ENCODE measurements at places on chromosomes 1 and 21.
A peak's percentile ranks its signal among the peaks of the same experiment; 100 is the strongest.

DNA sequence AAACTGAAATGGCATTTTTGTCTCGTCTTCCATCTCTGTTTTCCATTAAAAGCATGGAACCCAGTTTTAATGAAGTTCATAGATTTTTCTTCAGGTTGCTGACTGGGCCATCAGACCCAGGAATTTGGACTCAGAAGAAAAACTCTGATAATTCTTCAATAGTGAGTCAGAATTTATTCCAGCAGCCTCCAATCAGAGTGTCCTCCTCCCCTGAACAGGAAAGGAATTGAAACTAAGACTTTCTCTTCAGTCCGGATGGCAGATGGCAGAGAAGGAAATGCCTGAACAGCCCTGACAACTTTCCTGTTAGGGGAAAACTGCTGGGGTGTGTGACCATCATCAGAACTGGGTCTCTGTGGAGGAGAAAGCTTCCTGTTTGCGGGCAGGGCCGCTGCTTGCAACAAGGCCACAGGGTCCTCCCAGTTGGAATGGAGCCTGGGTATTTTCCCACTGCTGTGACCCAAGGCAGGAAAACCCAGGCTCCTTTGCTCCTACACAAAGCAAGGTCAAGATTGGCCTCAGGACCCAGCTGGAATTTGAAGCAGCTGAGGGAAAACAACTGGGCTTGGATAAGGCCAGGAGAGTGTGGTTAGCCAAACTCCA is 20.7 kb downstream of the CD34 start:
- peak; percentile 97 for DNase-seq

GRCh38 chr1:231337043-231337471 is 595 bp downstream of the EXOC8 start:
- DNase-seq, result no peak

- no peak for DNase-seq
These were observed 19.3 kb upstream of the HEATR1 start for GRCh38 chr1:236623371-236624166.

DNA sequence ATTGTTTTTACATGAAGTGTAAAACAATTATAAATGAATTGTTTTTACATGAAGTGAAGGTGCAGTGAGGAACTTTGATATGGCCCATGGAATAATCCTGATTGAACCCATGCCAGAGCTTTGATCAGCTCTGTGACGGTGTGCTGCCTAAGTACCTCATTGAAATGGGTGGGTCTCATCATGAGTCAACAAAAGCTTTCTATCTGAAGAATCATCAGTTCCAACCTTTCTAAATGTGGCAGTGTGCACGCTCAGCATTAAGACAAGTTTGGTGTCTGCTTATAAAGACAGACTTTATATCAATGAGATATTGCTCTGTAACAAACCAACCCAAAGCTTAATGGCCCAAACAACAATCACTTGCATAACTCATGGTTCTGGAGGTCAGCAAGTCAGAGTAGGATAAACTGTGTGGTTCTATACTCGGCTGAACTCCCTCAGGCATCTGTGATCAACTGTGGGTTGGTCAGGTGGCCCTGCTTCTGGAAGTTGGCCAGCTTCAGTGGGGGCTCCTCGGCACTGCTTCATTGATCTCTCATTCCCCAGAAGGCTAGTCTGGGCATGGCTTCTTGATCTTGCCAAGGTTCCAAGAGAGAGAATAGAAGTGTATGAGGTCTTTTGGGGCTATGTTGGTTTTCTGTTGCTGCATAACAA is 258.0 kb downstream of the LTN1 start:
- no peak for DNase-seq

- no peak for DNase-seq
These were observed 52.5 kb upstream of the DMRTB1 start for GRCh38 chr1:53406551-53407235.

GRCh38 chr1:209876078-209876800 is 48.5 kb downstream of the UTP25 start:
- no peak for DNase-seq

- DNase-seq, result no peak
These were observed 28.8 kb downstream of the COP1 start for GRCh38 chr1:176178316-176178715.

- DNase-seq, result no peak
These were observed 3.2 kb downstream of the EDN2 start for GRCh38 chr1:41481109-41481775.

- no peak for DNase-seq
These were observed 208.9 kb upstream of the GREM2 start for GRCh38 chr1:240820816-240821215.

DNA sequence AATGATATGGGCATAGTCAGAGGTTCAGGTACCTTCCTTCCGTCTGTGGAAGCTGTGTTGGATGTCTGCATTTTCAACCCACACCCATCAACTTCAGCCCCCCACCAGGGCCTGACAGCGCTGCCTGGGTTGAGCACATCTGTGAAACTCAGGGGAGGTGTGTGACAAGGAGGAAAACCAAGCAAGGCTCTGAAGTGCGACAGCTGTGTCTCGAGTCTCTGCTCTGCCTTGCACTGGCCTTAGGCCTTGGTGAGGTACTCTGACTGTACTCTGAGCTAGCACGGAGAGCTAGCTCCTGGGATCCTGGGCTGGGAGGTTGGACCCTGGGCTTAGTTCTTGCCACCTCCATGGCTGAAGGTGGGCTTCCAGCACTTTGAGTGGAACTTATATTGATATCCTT is 9.1 kb downstream of the VANGL2 start:
- DNase-seq, result no peak

- no peak for DNase-seq
These were observed 14.5 kb upstream of the PHLDA3 start for GRCh38 chr1:201483373-201483949.

GRCh38 chr1:192861860-192862259 is 53.0 kb downstream of the RGS2 start:
- no peak for DNase-seq

GRCh38 chr1:18351735-18352134 is 129.0 kb upstream of the KLHDC7A start:
- DNase-seq, result no peak

DNA sequence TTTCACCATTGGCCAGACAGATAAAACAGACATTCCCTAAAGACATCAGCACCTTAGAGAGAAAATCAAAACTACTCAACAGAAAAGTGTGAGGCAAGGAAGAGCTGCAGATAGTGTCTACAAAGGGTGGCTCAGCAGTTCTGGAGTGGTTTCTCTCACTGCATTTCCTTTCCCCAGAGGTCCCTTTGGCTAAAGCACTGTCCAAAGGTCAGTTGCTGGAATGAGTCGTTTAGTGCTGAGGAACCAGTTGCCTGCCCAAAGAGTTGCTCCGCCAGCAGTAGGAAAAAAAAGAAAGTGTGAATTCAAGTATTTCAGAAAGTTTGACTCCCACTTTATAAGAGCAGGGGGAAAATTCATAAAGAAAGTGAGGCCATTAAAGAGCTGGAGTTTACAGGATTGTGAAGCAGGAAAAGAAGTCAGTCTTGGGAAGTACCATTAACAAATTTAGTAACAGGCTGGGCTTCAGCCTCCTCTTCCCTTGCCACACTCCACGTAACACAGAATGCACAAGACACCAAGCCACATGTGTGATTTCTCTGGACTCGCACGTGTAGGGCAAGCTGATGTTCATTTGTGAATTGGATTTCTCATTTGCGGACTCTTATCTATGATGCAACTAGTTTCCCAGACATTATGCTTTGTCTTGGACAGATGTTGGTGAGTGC is 122.2 kb downstream of the RUNX1 start:
- no peak for DNase-seq

- DNase-seq, result no peak
These were observed 3.5 kb downstream of the POMGNT1 start for GRCh38 chr1:46194641-46195193.

DNA sequence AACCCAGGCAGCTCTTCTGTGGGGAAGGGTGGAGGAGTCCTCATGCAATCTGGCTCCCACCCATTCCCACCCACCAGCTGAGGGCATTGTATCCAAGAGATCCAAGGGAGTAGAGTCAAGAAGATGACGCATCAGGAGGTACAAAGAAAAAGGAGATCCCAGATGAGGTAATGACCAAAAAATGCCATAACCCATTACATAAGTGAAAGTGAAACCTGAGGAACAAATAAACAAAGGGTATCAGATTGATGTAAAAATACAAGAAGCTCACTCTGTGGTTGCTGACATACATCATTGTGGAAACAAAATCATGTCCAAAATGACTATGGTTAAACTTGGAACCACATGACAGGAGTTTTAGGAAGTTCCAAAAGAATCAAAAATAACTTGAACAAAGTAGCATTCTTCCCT is 42.5 kb downstream of the CCN1 start:
- DNase-seq, result no peak

DNA sequence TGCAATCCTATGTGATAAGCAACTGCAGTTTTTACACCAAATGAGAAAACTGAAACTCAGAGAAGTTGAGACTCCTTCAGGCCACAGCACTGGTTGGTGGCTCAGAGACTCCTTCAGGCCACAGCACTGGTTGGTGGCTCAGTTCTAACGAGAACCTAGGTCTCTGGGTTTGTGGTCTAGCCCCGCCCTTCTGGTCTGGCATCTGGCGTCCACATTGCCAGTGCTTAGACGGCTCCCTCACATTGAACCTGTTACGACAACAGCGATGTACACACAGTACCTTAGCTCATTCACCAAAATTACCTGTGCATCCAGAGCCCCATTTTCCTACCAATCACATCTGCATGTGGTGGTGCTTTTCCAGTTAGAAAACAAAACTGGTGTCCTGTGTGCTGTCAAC is 66.1 kb downstream of the NID1 start:
- DNase-seq, result no peak

DNA sequence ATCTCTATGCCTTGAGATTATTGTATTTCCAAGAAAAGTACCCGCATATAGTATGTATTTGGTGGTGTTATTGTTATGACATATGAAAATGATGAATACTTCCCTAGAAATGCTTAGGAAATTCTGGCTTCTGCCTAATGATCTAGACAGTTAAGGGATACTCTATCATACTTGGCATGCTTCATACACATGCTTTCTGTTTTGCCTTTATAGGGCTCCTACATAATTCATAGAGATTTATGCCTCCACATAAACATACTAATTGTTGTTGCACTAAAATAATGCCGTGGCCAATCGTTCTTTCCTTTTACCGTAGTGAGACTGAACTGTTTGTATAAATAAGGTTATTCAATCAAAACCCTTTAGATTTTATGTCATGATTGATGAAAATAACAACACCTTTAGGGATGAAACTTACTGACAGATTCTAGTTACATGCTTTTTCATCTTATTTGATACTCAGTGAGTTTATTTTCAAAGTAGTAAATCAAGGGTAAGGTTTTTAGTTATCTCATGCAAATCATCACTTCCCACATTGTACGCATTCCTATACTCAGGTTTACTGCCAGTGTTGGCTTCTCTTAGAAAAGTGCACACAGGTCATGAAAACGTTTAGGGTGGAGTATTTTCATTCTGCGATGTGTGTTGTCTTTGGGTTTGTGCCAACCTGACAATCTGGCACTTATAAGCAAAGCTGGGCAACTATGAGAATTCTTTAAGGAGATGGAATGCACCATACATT is 40.5 kb upstream of the SCYL3 start:
- no peak for DNase-seq

DNA sequence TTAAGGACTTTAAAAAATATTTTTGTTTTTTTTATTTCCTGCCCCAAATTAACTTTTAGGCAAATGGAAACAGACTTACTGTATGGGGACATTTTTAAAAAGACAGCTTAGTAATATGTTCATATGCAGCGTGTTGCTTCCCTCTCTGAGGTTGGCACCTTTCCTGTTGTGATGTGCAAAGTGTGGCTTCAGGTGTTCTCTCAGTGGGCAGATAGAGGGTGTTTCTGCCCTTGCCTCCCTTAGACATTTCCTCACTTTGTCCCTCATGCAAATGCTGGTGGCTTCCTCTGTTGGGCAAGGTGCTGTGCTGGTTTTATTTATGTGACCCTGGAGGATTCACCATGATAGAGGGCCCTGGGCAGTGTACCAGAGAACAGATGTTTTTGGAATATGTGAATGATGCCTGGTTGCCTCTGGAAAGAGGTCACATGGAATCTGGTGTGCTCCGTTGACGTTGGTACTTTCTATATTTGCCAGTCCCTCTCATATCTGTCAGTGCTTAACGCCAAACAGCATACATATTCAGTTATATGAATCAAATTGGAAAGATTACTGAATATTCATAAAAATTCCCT is 123.5 kb downstream of the PATJ start:
- DNase-seq, result no peak

- DNase-seq, result peak; percentile 16
These were observed 14.1 kb upstream of the DEGS1 start for GRCh38 chr1:224168859-224169380.

DNA sequence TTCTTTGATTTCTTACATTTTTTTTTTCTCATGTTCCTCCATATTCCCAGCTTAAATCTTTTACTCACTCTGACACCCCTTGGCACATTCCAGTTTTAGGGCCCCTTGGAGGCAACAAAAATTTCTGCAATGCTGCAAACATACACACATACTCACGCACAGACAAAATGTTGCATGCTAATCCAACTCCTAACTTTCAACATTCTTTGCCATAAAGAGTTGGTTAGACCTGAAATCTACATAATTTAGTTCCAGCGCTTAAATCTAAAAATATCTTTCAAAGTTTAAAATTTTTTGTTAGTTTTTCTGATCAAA is 103.9 kb downstream of the PTPN14 start:
- DNase-seq, result no peak

- DNase-seq, result no peak
These were observed 33.0 kb downstream of the FOXJ3 start for GRCh38 chr1:42302034-42302433.

DNA sequence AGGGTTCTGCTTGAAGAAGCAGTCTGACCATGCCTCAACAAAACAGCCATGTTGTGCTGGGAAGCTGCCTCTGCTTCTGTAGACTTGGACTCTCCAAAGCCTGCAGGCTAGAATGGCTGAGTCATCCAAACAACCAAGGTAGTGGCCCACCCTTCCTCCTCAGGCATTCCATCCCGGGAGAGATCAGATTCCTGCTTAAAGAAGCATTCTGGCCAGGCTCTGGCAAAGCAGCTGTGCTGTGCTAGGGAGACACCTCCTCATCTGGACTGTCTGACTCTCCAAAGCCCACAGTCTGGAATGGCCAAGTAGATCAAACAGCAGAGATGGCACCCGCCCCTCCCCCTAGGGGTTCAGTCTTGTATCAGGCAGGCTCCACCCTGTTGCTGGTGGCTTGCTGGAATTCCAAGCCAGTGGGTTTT is 38.3 kb upstream of the F3 start:
- DNase-seq, result peak; percentile 7

DNA sequence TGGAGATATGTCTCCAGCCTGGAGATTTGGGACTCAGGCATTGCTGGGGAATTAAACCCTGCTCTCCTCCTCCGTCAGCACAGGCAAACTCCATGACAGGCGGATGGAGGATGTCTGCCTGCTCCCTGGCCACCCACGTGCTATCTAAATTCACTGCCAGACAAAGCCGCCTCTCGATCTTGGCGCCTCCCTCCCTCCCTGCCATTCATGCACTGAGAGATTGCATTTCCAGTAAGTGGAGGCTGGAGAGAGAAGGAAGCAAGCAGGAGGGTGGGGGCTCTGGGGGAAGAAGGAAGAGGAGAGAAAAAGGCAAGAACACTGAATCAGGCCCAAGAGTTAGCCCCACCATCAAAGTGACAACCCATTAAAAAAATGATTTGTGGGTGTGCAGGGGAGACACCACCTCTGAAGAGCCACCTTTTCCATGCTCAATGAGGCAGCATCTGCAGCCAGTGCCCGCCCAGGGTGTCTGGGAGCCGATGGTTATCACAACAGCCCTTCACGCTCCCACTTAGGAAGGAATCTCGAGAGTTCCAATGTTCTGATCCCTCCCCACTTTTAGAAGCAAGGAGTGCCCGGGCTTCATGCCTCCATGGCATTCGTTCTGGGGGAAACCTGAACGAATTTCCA is 183.0 kb downstream of the HIVEP3 start:
- no peak for DNase-seq

All from kidney capillary endothelial cell (primary cell).